ENCODE measurements at places on chromosomes 3 and 15.

- no peak for DNase-seq
Observed at GRCh38 chr3:99458013-99458412, 180.4 kb upstream of the COL8A1 start.

- DNase-seq, result peak; percentile 12
Observed at GRCh38 chr3:150681057-150681456, 22.7 kb downstream of the ERICH6 start.

- no peak for DNase-seq
Observed at GRCh38 chr3:72899349-72899765, 11.5 kb downstream of the GXYLT2 start.

DNA sequence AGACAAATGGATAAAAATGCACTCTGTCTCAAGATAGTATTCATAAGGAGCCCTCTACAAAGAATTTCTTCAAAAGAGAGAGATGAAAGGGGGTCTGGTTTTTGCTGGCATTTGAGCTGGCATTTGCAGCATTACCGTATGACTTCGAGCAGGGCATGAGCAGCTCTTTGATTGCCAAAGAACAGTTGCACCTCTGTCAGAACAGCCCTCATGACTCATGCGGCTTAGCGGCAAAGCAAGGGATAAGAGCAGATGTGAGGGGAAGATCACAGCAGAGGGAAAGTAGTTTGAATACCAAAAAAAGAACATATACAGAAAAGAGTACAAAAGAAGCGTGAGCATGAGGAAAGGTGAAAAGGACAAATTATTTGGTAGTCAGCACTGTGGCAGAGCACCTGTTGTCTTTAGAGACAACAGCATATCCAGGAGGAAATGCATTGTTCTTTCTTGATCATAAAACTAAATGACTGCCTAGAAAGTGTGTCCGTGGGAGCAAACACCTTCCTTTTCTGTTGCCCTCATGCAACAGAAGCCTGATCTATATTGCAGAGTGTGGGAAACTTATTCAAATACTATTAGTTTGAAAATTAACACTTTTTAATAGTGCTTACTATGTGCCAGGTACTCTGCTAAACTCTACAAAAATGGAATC, 80.5 kb upstream of the SLC24A5 start:
- DNase-seq, result no peak

DNA sequence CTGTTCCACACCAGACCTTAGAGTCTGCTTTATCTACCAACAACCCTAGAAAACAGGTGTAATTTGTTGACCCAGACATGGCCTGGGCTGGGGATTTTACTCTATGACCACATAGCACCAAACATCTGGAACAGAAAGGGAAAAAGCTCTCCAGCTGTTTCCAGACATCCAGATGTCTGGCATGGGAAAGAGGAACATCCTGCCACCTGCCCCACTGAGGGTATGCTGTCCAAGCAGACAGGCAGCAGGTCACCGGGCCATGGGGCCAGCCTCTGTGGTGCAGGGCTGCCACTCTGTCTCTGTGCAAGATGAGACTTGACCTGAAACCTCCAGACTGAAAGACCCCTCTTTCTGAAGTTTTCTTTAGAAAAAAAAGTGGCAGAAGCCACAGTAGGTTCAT, 359.3 kb upstream of the ICE2 start:
- DNase-seq, result no peak

- no peak for DNase-seq
Observed at GRCh38 chr3:41711651-41712050, 250.3 kb downstream of the ULK4 start.

- peak; percentile 12 for DNase-seq
Observed at GRCh38 chr3:73508330-73508954, 116.3 kb downstream of the PDZRN3 start.

DNA sequence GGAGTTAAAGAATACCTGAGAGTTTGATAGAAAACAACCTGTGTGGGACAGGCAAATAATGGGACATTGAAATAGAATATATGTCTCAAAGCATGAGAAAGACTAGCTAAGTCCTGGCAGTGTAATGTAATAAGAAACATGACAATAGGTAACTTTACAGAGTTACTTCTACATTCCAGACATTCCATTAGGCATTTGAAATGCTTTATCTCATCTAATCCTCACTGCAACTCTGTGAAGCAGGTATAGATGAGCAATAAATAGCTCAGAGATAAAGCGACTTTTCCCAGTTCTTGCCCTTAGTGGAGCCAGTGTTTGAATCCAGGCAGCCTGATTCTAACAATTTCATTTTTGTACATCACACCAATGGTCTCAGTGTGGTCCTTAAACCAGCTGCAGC, 76.8 kb downstream of the CPNE4 start:
- DNase-seq, result no peak

DNA sequence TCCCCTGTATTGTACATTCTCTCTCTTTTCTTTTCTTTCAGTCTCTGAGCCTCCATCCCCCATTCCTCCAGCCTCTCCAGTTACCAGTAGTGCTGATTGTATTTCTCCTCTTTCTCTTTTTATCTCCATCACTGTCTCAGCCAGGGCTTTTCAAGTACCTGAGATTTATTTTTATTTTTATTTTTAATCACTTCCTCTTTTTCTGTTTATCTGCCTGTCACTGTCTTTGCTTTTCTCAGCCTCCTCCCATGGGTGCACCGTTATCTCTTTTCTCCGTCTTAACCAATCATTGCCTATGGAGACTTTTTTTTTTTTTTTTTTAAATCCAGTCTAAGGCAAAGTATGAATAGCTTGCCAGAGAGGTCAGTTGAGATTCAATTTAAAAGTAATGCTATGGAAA, 359.3 kb downstream of the GAP43 start:
- no peak for DNase-seq

GRCh38 chr15:75989875-75990274, 22.3 kb downstream of the NRG4 start:
- DNase-seq, result no peak

GRCh38 chr3:105362021-105362665, 4.6 kb upstream of the ALCAM start:
- DNase-seq, result no peak

DNA sequence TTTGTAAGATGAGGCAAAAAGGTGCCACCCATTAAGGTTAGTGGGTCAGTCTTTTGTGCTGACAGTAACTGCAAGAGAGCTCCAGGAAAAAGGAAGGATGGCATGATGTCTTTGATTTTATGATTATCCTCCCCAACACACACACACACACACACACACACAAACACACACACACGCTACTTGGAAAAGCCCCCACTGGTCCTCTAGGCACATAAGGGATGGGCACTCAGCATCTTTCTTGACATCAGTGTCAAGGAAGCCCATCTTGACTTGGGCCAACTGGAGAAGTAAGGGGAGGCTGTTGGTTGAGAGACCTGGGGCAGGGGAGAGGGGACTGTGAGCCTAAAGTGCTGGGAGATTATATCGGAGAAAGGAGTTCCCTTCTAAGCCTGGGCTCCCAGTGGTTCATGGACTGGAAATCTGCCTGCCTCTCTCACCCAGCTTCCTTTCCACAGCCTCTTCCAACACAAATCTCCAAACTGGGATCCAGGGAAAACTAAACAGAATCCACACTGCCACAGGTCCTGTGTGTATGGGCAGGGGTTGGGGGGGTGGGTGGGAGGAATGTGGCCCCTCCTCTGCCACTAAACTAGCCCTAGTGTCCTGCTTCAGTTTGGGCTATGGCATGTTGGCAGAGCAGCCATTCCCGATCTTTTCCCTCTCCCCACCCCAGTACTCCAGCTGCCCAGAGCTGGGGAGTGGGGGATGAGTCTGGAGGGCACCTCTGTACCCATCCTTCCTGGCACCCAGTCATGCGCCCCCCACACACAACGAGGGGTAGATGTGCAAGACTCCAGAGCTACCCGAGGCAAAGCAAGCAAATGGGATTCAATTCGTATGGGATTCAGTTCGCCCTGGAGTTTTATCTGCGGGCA, 1.6 kb downstream of the AMOTL2 start:
- no peak for DNase-seq

- DNase-seq, result no peak
Observed at GRCh38 chr3:39410893-39411292, 4.4 kb downstream of the RPSA start.

- DNase-seq, result no peak
Observed at GRCh38 chr15:31278061-31278445, 48.6 kb upstream of the KLF13 start.

DNA sequence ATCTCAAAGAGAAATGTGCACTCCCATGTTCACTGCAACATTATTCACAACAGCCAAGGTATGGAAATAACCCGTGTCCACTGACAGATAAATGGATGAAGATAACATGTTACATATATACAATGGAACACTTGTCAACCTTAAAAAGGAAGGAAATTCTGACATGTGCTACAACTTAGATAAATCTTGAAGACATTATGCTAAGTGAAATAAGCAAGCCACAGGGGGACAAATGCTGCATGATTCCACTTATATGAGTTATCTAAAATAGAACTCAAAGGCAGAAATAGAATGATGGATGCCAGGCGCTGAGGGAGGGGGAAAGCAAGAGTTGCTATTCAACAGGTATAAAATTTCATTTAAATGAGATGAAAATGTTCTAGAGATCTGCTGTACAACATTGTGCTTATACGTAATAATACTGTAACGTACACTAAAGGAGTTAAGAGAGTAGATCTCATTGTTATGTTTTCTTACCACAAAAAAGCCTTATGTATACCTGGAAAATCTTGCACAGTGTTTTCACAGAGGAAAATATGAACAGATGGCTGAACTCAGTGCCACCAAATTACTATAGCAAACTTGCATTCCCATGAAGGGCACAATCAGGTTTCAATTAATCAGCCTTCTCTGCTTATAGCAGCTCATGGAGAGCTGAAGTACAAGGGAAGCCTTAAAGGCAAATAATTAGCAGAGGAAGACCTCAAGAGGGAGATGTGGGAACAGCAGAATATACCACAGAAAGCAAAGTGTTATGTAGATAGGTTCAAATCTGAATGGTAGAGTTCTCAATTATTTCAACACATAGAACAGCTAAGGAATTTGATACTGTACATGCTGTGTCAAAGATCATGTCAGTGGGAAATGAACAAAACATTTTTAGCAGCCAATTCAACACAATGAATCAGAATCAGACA, 8.1 kb upstream of the VPS39 start:
- DNase-seq, result no peak

- no peak for DNase-seq
Observed at GRCh38 chr3:152258448-152259393, 10.0 kb upstream of the MBNL1 start.

DNA sequence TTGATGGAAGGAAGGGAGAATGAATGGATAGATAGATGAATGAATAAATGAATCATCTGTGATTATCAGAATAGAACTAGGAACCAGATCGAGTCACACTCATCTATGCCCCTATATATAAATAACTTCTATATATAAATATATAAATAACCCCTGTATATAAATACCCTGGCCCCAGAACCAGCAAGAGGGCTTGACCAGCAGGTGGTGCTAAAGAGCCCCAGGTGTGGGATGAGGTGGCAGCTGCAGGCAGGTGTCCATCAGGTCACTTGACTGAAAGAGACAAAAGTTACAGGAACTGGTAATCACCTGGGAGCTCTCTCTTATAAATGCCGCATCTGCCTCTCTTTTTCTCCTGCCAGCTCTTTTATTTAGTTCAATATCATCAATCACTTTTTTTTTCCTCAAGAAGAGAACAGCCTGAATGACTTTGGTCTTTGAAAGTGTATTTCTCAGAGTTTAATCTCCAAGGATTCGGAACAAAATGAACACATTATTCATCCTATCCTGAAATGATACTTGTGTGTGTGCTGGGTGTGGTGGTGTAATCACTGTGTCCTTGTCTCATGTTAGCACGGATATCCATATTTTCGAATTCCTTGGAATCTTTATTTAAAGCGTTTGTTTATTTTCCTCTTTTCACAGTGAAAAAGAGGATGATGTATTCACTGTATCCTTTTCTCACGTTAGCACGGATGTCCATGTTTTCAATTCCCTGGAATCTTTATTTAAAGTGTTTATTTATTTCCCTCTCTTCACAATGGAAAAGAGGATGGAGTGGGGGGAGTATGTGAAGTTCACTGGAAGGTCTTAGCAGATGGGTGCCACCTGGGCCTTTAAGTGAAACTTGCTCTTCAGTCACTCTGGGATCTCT, 35.4 kb upstream of the ATG7 start:
- peak; percentile 63 for DNase-seq

DNA sequence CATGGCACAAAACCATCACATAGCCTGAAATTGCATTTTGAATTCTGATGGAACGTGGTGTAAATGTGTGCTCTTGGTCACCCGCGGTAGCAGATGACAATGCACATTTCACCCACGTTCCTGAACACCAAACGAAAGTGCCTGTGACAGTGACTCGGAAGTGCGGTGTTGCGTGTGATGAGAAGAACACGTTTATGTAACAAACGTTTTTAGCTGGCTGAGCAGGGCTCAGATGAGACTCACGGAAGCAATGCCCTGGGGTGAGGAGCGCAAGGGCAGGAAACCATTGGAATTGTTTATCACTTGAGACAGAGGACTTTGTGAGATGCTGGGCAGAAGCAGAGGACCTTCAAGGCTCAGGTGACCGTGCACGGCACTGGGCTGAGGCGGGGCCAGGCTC, 449.2 kb upstream of the CFAP20DC start:
- no peak for DNase-seq

GRCh38 chr3:49163609-49164008, 2.5 kb downstream of the CCDC71 start:
- no peak for DNase-seq

DNA sequence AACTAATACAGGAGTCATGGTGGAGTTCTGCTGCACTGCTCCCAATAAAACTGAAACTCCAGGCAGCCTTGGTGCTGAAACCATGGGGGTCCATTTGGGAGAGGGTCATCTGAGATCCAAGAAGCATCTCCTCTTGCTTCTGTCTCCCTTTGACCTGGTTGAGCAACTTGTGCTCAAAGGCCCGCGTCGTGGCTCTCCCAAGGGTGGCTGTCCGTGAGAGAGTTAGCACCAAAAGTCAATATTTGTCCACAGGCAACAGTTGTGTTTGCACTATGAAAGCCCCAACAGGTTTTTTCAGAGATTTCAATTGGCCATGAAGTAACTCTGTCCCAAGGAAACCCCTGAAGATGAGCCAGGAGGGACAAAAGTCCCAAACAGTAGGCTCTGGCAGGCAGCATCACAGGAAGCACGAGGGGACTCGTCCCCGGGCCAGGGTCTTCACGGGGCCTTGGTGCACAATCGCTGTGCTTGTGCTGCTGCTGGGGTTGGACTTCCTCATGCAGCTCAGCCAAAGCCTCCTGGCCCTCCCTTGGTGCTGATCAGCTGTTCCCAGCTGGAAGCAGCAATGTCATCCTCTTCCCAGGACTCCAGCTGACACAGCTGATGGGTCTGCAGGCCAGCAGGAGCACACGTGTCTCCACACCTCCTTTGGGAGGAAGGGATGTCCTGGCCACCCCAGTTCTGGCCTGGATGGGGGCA, 39.4 kb upstream of the WNT5A start:
- no peak for DNase-seq

GRCh38 chr15:31255732-31256377, 70.8 kb upstream of the KLF13 start:
- DNase-seq, result no peak

DNA sequence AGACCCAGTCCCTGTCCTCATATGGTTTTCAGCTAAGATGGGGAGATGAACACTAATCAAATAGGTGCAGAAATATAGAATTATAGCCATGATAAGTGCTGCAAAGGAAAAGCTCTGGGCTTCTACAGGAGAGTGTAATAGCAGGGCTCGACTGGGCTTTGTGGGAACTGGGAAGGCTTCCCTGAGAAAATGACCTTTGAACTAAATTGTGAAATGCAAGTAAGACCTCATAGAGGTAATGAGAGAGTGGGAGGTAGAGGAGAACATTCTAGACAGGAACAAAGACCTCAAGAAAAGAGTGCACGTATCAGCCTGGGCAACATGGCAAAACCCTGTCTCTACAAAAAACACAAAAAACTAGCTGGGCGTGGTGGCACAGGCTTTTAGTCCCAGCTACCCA, 231.6 kb downstream of the ABHD5 start:
- no peak for DNase-seq

- no peak for DNase-seq
Observed at GRCh38 chr15:100108846-100109245, 232.9 kb downstream of the ADAMTS17 start.
